Adipocyte (in vitro differentiated cells): ENCODE measurements at places on chromosomes 1 and 21.

DNA sequence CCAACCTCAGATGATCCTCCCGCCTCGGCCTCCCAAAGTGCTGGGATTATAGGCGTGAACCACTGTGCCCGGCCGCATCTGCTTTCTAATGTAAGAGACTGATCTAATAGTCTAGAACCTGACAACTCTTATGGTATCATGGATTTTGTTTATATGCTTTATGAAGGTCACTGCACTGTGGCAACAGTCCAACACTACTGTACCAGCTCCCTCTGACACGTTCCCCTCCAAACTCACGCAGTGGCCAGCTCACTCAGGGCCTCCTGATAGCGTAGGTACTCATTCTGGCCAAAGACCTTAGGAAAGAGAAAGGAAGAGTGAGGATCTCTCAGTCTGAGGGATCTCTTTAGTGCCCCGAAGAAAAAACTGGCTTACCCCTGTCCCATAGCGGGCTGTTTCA, 6.0 kb upstream of the CFAP141 start:
- no peak for DNase-seq

DNA sequence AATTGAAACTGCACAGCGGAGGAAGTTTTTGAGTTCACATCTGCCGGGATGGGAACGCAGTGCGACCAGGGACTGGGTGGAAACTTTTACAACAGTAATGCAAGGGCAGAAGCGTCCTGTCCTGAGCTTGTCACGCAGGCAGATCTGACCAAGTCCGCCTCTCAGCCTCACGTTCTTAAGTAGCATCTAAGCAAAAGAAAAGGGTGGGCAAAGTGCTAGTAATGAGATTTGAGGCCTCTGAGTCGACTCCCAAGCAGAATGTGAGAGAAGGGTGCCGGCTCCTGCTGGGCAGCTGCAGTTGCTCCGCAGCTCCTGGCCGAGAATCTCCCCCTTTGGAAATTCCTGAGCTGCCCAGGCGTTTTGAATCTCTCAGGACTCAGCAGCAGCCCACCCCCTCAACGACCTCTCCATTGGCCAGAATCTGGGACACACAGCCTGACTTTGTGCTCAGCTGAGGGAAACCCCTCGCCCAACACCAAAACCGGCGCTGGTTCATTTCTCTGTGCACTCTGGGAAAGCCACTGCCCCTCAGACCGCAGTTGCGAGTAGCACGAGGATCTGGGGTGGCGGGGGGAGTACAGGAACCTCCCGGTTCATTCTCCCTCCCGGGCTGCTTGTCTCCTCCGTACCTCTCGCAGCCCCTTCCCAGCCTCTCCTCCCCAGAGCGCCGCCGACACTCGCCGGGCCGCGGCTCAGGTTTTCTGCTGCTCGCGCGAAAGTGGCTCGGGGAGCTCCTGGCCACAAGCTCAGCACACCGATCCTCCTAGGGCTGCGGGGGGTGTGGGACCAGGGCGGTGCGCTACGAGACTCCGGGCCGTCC, 913 bp upstream of the S1PR1 start:
- peak; percentile 63 for DNase-seq

- DNase-seq, result no peak
Measured at GRCh38 chr1:184406479-184406878, 19.6 kb downstream of the C1orf21 start.

DNA sequence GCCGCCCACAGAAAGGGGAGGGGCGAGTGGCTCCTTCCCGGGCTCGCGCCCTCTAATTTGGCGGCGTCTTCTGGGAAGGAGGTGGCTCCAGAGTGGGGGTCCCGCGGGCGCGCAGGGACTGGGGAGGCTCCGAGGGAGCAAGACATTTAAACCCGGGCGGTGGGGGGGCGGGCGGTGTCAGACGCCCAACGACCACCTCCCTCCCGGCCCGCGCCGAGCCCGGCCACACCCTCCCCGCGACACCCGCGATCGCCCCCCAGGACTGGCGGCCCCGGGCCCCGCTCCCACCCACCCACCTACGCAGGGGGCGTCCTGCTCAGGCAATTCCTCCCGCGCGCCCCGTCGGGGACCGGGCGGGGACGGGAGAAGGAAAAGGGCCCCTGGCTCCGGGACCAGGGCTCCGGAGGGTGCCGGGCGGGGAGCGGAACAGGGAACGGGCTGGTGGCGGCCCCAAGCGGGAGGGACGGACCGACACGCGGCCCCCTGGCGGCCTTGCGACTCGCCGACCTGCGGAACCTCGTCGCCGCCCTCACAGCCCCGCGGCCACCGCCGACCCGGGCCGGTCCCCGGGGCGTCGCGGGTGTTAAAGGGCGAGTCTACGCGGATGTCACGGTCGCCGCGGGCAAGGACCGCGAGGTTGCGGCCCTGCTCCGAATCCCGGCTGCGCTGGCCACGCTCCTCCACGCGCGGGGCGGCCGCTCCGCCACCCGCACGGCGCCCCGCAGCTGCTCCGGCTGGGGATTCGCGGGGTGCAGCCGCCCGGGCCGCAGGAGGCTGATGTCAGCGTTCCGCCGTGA, 94.0 kb upstream of the FMN2 start:
- DNase-seq, result peak; percentile 17

- peak; percentile 9 for DNase-seq
Measured at GRCh38 chr1:209132736-209133467, 450.6 kb upstream of the CAMK1G start.

DNA sequence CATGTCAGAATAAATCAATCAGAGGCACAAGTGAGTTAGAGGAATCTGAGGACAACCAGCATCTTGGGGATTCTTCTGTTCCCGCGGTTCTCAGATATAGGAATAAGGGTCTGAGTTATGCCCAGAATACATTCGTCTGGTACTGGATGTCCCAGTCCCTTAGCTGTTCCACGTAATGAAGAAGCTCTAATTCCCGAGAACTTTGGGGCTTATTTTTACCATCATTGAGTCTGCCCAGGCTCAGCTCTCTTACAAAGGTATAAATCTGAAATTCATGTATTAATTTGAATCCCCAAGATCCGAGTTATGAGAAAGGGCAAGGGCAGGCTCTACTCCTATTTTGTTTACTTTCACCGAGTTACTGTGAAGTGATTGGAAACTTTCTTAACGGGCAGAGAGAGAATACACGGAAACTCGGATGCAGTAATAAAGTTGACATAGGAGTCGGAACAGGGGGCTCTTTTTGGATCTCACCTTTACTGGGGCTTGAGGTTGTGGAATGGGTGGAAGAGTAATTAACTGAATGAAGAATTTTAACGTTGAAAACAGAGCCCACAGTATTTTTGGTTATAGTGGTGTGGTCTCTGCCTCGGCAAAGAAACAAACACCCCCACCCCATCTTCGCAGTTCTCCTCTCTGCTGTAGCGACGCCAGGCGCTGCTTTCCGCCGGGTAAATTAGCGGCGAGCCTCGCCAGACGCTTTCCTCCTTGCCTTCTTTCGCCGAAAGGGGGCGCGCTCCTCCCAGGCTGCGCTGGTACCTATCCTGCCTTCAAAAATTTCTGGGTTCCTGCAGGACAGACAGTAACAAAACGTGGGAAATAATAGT, 7.1 kb downstream of the PRRX1 start:
- peak; percentile 94 for DNase-seq

GRCh38 chr1:110068646-110069403, 1.6 kb downstream of the ALX3 start:
- peak; percentile 34 for DNase-seq

DNA sequence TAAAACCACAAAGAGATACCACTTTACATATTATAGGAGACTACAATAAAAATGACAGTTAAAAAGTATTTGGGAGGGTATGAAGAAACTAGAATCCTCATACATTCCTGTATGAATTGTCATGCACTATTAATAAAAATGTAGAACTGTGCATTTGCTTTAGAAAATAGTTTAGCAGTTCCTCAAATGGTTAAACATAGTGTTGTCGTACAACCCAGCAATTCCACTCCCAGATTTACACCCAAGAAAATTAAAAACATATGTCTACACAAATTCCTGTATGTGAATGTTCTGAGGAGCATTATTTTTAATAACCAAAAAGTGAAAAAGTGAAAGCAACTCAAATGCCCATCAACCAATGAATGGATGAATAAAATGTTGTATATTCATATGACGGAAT, 23.1 kb upstream of the PDE4B start:
- DNase-seq, result peak; percentile 20

DNA sequence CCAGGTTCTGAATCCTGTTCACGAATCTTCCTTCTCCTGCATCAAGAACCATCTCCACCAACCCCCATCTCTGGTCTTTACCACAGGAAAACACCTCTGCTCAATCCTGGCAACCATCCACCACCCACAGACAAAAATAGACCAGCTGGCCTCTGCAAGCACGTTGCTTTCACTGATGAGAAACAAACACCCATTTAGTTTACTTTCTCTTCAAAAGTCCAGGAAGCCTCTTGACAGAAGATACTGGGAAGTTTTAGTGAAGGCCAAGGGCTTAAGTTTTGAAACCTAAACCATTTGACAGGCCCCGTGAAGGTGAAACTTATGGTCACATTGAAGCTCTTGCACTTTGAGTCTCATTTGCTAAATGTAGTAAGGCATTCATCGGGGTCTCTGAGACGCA, 122.6 kb upstream of the PPP2R5A start:
- DNase-seq, result peak; percentile 33

DNA sequence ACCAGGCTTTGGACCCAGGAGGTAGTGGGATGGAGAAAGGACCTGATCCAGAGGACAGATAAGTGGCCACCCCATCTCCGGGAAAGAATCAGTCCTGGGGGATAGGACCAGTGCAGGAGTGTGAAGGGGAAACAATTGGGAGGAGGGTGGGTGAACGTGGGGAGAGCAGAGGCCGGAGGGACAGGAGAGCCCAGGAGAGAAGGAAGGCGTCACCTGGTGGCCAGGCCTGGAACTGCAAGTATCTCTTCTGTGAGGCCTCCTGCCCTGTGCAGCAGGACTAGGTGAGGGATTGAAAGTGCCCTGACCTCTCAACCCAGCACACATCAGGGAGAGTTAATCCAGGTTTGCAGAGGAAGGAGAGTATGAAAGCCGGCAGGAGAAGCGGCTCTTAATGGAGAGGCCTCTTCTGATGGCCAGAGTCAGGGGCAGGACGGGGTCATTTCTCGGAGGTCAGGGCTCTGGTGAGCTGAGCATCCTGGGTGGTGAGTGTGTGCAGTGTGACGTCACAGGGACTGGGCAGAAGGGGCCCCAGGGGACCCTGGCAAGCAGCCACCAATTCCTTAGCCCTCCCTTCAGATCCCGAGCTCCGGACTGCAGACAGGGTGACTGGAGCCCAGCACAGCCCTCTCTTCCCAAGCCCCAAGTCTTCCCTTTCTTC, 9.2 kb upstream of the LAD1 start:
- peak; percentile 89 for DNase-seq

- DNase-seq, result no peak
Measured at GRCh38 chr1:209720826-209721225, 16.2 kb downstream of the HSD11B1 start.

- DNase-seq, result peak; percentile 67
Measured at GRCh38 chr1:166910396-166910994, 34.4 kb upstream of the TADA1 start.

DNA sequence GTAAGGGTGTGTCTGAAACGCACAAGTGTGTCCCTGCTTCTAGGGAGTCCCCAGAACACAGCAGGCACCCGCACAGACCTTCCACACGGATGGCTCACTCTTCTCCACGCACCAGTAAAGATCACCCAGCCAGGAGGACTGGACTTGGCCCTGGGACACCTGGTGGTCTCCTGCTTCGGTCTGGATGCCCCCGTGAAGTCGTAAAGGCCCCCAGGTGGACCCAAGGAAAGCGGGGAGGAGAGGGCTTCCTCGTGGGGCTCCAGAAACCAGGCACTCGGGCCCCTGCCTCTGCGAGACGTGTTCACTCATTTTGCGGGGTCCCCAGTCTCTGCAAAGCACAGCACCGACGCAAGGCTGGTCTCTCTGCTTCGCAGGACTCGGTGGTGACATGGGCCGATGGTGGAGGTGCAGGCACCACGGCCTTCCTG, 20.2 kb upstream of the COL6A2 start:
- DNase-seq, result no peak

- peak; percentile 43 for DNase-seq
Measured at GRCh38 chr1:206502812-206503211, 4.5 kb upstream of the RASSF5 start.

DNA sequence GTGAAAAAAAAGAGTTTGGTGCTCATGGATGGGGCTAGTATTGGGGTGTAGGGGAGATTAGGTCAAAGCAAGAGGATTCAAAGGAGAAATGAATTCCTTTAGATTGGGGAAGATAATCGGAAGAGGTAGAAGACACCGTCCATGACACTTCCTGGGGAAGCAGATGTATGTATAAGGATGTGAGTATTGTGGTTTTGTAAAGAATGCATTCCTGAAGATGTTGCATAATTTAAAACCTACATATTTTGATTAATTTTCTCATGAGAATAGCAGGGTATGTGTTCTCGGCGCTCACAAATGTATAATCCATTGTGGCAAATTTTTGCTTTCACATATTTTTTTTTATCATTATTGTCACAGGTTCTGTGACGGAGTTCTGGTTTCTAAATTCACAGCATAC, 5.5 kb upstream of the LGALS8 start:
- peak; percentile 37 for DNase-seq

DNA sequence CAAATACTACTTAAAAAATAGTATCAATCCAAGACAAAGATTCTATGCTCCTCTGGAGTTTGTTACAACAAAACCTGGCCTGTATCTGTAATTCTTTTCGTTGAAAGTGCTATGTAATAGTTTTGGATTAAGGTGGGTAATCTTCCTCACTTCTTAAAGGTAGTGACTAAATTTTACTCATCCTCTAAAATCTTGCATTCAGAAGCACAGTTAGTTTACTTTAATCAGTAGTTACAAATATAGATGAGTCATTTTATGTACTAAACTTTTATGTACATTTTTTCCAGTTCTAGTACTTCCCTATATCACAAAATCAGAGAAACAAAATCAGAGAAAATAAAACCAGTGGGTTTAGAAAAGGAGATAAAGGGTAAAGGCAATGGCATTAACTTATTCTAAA, 51.3 kb downstream of the ZNHIT6 start:
- peak; percentile 12 for DNase-seq

GRCh38 chr1:32466761-32467160, 1.9 kb downstream of the ZBTB8B start:
- DNase-seq, result no peak

DNA sequence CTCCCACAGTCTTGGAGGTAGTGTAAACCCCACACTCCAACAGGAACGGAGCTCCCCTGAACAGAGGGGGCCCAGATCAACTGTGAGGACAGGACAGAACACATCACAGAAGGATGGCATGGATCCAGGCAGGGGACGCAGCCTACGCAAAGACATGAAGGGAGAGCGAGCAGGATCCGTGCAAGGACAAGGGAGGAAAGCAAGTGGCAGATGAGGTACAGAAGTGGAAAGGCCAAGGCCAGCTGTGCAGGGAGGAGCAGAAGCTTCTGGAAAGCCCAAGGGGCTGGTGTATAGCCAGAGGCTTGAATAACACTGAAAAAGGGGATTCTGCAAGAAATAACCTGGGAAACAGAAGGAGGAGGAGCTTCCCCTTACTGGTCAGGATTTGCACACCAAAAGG, 81.2 kb downstream of the SIPA1L2 start:
- DNase-seq, result no peak

DNA sequence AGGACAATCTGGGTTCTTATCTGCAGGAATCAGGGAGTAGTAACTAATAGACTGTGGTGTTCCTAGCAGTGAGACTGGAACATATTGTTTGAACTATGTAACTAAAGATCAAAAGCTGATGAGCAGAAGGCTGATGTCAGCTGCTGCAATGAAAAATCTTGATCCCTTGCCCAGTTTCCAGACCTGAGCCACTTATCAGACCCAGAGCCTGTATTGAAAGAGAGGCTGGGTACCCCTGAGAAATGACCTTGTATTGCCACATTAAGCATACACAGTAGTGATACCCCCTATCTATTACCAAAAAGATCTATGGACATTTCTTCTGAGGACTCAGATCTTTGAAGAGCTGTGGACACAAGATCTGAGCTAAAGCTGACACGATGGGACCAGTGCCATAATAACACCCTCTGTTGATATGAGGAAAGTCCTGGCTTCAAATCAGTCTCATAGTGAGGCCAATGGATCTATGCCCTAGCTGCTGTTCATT, 178.0 kb upstream of the GALNT2 start:
- no peak for DNase-seq
